ENCODE measurements at places on chromosomes 7 and 10. TPM values are rescaled to one million over a fixed set of nuclear protein-coding genes. Genes with fewer than 3 reads are reported as not detected.

- no peaks in the 10 kb centered on the region for H3K36me3 ChIP-seq
- no peak overlapping the region for H3K4me3 ChIP-seq
- no peaks in the 10 kb centered on the region for H3K4me1 ChIP-seq
- no peak overlapping the region for H3K27ac ChIP-seq
- no peak for DNase-seq
- H3K27me3 ChIP-seq, result no peaks in the 10 kb centered on the region
These were observed 19.1 kb upstream of the MTERF1 start for GRCh38 chr7:91899563-91899962.

Gene SEPHS1
- 74.5 TPM for total RNA-seq

DNA sequence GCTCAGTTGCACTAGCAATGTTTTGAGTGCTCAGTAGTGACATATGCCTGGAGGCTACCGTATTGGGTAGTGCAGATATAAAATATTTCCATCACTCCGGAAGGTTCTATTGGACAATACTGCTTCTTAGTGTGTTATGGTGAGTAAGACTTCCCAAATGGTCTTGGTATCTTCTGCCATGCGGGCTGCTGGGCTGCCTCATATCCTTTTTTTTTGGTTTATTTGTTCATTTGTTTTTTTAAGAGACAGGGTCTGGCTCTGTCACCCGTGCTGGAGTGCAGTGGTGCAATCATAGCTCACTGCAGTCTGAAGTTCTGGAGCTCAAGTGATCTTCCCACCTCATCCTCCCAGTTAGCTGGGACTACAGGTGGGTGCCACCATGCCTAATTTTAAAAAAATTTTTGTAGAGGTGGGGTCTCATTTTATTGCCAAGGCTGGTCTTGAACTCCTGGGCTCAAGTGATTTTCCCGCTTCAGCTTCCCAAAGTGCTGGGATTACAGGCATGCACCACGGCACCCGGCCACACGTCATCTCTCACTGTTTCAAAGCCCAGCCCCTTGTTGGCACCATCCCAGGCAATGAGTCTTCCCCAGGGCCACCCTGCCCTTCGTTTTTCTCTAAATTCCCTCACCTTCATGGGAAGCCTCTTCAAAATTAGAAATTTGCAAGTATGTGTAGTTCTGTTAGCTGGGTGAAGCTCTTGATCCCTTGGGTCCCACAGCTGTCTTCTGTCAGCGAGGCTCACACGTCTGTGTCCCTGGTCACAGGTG, 111.0 kb upstream of the KLF14 start:
- no peak for DNase-seq
- peaks cover 11% of the 10 kb centered on the region for H3K4me1 ChIP-seq
- no peaks in the 10 kb centered on the region for H3K36me3 ChIP-seq
- no peak overlapping the region for H3K4me3 ChIP-seq
- H3K27ac ChIP-seq, result no peak overlapping the region

- H3K27ac ChIP-seq, result no peak overlapping the region
- peaks cover 10% of the 10 kb centered on the region for H3K27me3 ChIP-seq
- H3K4me1 ChIP-seq, result no peaks in the 10 kb centered on the region
- no peaks in the 10 kb centered on the region for H3K36me3 ChIP-seq
These were observed 93.2 kb downstream of the UNCX start for GRCh38 chr7:1325646-1326510.

Gene TNRC18
- 39.4 TPM for total RNA-seq

- H3K27ac ChIP-seq, result no peak overlapping the region
- no peak for DNase-seq
- H3K27me3 ChIP-seq, result no peaks in the 10 kb centered on the region
- H3K36me3 ChIP-seq, result peaks cover 4% of the 10 kb centered on the region
These were observed 151.5 kb downstream of the CUX1 start for GRCh38 chr7:101968720-101969466.

Gene TRIP6
- 31.1 TPM for total RNA-seq

GRCh38 chr7:81833401-81833800, 63.6 kb upstream of the HGF start:
- H3K36me3 ChIP-seq, result no peaks in the 10 kb centered on the region
- H3K4me3 ChIP-seq, result no peak overlapping the region
- H3K27ac ChIP-seq, result no peak overlapping the region
- no peaks in the 10 kb centered on the region for H3K4me1 ChIP-seq

DNA sequence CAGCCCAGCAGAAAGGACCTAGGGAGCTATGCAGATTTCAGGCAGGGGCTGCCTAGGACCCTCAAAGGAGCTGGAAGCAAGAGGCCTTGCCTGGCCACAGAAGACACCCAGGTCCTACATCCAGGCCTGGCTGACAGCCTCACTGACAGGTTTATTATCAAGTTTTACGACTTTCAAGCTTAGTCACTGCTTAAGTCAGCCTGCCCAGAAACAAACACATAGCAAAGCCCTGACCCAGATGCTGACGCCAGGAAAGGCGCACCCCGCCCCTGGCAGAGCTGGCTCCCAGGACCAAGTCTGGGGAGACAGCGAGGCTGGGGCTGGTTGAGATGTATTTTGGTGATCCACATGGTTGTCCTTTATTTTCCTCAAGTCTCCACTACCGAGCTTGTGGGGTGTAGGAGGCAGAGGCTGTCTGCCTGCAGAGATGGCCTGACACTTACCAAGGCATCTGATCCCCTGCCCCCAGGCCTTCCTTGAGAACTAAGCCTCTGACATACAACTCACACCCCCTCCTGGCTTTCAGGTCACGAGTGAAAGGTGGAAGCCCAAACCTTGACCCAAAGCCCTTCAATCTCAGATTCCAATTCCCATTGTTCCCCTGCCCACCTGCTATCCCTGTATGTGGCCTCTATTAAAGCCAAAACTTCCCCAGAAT, 80.7 kb upstream of the EMX2 start:
- no peak overlapping the region for H3K4me3 ChIP-seq
- H3K4me1 ChIP-seq, result no peaks in the 10 kb centered on the region
- DNase-seq, result no peak

DNA sequence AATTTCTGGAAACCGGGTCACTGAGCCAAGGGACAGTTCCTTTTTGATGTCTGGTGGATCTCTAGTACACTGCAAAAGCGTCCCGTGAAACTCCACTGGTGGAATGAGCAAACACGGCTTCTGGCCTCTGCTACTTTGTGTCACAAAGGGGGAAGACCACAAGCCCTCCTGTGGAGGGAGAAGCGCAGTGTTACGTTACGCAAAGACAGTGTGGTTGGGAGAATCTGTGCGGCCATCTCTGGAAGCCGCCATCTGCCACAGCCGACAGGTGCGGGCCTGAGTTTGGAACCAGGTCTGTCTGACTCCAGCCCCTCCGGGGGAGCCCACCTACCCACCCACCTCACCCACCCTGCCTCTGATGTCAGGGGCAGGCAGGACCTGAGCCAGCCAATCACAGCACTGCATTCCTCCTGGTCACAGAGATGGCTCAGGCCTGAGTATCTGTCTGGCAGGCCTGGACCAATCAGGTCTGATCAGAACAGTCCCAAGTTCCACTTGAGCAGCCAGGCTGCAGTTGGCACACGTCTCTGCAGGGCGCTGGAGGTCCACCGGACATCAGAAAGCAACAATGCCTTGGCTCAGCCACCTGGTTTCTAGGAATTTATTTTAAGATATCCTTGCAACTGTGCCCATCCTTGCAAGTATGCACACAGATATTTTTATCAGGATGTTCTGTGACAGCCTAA, 3.0 kb upstream of the CYP2W1 start:
- H3K4me3 ChIP-seq, result no peak overlapping the region
- H3K36me3 ChIP-seq, result no peaks in the 10 kb centered on the region
- DNase-seq, result no peak

Data from activated CD4-positive, alpha-beta T cell treated with anti-CD3 and anti-CD28 coated beads for 36 hours (primary cell).